ENCODE measurements at places on chromosomes 3 and 15. TPM values are rescaled to one million over a fixed set of nuclear protein-coding genes. Genes with fewer than 3 reads are reported as not detected.
A peak's percentile ranks its signal among the peaks of the same experiment; 100 is the strongest.

Gene CCDC54
- not detected for total RNA-seq

Gene RPL32
- total RNA-seq: 1,764 TPM

Gene PRRT3
- total RNA-seq: 6.9 TPM

Gene B3GALNT1
- 14.7 TPM for total RNA-seq

Gene GPR149
- not detected for total RNA-seq

Gene MBNL1
- total RNA-seq: 469 TPM

DNA sequence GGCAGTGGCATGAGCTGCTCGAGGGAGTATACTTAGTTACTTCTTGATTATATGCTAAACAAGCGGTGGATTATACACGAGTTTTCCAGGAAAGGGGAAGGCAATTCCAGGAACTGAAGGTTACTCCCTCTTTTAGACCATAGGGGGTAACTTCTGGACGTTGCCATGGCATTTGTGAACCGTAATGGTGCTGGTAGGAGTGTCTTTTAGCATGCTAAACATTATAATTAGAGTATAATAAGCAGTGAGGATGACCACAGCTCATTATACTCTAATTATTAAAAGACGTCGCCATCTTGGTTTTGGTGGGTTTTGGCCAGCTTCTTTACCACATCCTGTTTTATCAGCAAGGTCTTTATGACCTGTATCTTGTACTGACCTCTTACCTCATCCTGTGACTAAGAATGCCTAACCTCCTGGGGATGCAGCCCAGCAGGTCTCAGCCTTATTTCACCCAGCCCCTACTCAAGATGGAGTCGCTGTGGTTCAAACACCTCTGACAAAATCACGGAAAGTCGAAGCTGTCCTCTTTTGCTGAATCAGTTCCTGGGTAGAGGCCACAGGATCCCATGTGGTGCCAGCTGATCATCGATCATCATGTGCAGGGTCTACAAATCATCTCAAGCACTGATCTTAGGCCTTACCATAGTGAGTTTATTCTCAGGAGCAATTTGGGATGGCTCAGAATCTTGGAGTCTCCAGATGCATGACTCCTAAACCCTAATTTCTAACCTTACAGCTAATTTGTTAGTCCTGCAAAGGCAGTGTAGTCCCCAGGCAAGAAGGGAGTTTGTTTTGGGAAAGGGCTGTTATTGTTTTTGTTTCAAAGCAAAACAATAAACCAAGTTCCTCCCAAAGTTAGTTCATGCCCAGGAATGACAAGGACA is 149.1 kb downstream of the TJP1 start:
- H3K27ac ChIP-seq: no peak overlapping the region
- H3K36me3 ChIP-seq: no peaks in the 10 kb centered on the region
- no peak overlapping the region for H3K4me3 ChIP-seq

DNA sequence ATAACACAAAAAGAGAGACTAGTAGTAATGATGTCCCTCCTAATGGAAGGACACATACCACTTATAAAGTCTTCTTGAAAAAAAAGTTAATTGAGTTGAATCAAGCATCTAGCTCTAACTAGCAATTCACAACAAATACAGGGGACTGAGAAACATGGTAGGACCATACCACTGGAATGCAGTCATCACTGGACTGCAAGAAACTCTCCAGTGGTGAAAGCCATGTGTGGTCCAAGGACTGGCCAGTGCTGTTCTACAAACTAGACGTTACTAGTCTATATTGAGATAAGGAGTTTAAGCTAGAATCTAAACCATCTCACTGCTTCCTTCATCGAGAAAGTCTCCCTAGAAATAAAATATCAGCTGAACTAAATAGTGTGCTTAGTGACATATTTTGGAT is 16.7 kb downstream of the FBN1 start:
- no peak overlapping the region for H3K27ac ChIP-seq
- no peak overlapping the region for H3K4me3 ChIP-seq
- no peaks in the 10 kb centered on the region for H3K36me3 ChIP-seq
- no peaks in the 10 kb centered on the region for H3K4me1 ChIP-seq

- H3K36me3 ChIP-seq: no peaks in the 10 kb centered on the region
- H3K4me3 ChIP-seq: no peak overlapping the region
- H3K27ac ChIP-seq: no peak overlapping the region
- no peak for DNase-seq
- H3K4me1 ChIP-seq: peaks cover 6% of the 10 kb centered on the region
Measured at GRCh38 chr3:133992381-133992780, 37.3 kb downstream of the SLCO2A1 start.

DNA sequence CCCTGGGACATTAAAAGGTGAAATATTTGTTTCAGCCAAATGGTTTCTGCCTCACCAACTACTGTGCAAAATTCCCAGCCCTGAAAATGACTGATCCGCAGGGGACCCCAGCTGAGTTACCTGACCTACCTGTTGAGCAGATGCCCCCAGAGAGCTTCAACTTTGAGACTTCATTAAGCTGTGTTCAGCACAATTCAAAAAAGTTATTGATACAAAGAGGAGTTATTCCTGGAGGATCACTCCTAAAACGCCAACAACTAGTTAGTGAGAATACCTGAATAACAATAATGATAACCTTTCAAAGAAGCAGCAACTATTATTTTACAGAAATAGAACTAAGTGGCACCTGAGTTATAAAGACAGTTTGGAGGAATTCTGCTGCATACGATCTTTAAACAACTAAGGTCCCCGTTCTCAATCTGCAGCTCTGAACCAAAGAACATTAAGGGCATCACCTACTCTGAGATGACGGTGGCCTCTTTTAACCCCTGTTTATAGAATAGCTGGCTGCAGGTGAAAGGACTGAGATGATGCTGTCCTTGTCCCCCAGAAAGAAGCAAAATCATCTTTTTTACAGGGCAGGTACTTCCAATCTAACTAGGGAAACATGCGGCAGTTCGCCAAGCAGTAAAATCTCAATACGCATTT is 659 bp downstream of the GADL1 start:
- no peak overlapping the region for H3K27ac ChIP-seq

GRCh38 chr3:49856181-49857005 is at the start of gene TRAIP:
TSS of gene TRAIP (minus strand) at chr3:49856564. CDS start at chr3:49856453, 111 bp downstream.
- H3K27me3 ChIP-seq: no peaks in the 10 kb centered on the region
- peaks cover 7% of the 10 kb centered on the region for H3K36me3 ChIP-seq
- H3K4me3 ChIP-seq: peak within 1 kb of the TSS; percentile 99
- peak; percentile 96 for DNase-seq
- H3K27ac ChIP-seq: peak within 1 kb of the TSS; percentile 95

DNA sequence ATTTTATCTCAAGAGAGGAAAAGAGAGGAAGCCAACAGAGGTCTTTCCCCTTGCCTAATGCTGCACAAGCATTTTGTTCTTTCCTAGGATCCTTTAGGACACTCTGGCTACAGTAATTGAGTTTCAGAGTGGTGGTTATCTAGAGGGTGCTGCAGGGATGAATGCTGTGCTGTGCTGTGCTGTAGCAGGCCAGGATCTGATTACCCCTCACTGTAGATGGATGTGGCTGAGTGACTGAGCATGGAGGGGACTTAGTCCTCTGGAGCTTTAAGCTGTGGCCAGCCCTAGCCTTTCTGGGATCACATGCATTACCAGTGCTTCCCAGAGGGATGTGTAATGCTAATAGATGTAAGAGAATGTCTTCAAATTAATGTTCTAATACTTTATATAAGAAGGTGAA is 94.8 kb downstream of the SLC9A9 start:
- no peaks in the 10 kb centered on the region for H3K36me3 ChIP-seq
- DNase-seq: no peak
- H3K27ac ChIP-seq: no peak overlapping the region
- peaks cover 34% of the 10 kb centered on the region for H3K4me1 ChIP-seq
- no peak overlapping the region for H3K4me3 ChIP-seq
- H3K27me3 ChIP-seq: no peaks in the 10 kb centered on the region
